ENCODE measurements at places on chromosomes 12 and 14. TPM values are rescaled to one million over a fixed set of nuclear protein-coding genes. Genes with fewer than 3 reads are reported as not detected.

KRT82 gene
- total RNA-seq: not detected

HOXC11 gene
- not detected for total RNA-seq

SNAPC1 gene
- 34.0 TPM for total RNA-seq

LRRC43 gene
- 0.28 TPM for total RNA-seq
